Amniotic epithelial cell (primary cell): ENCODE measurements at places on chromosomes 3 and 15.
A peak's percentile ranks its signal among the peaks of the same experiment; 100 is the strongest.

GRCh38 chr15:41259546-41260189 is 28.6 kb downstream of the CHP1 start:
- no peak for DNase-seq

- peak; percentile 51 for DNase-seq
Measured at GRCh38 chr15:28975766-28976179, 90.0 kb downstream of the APBA2 start.

- no peak for DNase-seq
Measured at GRCh38 chr3:150779402-150779858, 16.5 kb upstream of the SIAH2 start.

DNA sequence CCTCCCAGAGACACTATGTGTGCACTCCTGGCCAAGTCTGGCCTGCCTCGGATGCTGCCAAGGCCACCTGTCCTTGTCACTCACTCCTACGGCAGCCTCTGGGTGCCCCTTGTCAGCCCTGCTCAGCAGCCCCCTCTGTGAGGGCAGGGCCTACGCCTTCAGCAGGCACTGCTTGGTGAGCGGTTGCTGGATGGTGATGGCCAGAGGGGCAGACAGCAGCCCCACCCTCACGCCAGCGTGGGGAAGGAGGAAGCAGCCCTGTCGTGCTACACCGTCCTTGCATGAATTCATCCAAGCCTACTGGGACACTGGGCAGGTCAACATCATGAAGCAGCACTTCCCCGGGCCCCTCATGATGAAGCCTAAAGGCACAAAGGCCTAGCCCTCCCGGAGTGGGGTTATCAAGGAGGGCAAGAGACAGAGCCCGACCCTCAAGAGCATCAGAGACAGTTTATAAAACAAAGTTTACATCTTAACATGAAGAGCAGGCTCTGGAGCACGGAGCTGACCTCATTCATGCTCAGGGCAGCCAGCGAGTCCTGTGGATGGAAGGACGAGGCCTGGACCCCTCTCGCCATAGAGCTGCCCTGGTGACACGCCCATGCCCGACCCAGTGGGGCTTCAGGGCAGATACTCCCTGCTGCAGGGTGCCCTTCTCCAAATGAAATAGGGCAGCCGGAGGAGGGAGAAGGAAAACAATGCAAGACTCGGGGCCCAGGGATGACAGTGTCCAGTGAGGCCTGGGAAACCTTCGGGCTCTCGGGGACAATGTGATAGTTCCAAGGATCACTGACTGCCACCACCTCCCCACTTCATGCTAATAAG is 25.3 kb downstream of the CHDH start:
- DNase-seq, result no peak

DNA sequence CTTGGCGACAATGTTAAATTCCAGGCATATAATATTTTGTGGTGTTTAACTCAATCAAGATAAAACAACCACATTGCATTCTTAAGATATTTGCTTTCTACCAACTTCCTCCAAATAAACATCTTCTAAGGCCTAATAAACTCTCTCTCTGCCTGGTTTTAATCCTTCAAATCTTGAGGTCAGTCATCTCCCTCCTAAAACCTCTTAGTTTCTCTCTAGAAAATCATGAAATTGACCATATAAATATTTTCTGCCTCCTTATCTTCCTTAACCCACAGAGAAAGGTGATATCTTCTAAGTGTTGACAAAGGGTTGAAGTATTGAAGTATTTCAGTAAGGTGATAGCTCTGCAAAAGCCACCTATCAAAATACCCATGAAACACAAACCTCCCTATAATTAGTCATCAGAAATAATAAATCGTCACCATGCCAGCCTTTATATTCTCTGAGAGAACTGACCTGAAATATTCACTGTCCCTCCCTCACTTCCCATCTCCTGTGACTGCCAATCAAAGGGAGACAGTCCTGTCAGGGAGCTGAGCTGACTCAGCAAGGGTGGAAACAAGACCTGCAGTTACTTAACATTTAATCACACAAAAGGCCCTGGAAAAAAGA is 1261.1 kb downstream of the ROBO1 start:
- DNase-seq, result peak; percentile 83
